HTR-8/SVneo (cell line): ENCODE measurements at places on chromosomes 2 and 18.

DNA sequence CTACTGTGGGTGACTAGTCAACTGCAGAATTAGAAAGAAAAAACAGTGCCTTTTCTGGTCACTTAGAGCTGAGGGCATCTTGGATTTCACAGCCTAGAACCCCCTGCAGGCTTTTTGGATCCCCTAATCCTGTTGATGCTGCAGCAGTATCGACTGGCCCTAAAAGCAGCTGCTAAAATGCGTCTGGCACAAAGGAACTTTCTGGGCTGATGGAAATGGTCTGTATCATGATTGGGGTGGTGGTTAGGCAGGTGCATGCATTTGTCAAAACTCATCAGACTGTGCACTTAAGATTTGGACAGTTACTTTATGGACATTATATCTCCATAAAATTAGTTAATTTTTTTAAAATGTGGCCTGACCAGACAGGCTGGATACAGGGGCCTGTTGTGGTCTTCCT is 149.8 kb downstream of the KLHL29 start:
- no peak for DNase-seq

GRCh38 chr2:202574541-202574940 is 60.2 kb upstream of the FAM117B start:
- no peak for DNase-seq

- DNase-seq: no peak
These were observed 49.3 kb downstream of the SEMA4F start for GRCh38 chr2:74703373-74703772.

DNA sequence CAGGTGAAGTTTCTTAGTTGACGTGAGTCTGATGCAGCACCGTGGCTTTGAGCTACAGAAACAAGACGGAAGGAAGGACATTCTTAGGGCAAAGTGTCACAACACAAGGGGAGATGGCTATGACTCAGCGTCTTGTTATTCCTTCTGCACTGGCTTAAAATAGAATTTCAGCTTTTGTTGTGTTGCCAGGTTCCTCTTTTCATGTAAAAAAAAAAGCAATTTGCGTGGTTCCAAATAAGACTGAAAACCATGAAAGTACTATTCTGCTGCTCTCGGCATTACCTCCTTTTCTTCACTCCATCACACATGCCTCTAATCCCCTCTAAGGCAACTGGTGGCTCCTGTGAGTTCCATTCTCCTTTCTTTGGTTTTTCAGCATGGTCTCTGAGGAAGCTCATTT is 150.1 kb downstream of the ANTXR1 start:
- DNase-seq: peak; percentile 73

GRCh38 chr18:924987-925386 is 20.3 kb downstream of the ADCYAP1 start:
- DNase-seq: no peak

GRCh38 chr2:105320651-105321215 is 8.8 kb downstream of the TGFBRAP1 start:
- peak; percentile 26 for DNase-seq

- no peak for DNase-seq
These were observed 56.1 kb downstream of the CIB4 start for GRCh38 chr2:26585100-26585499.

DNA sequence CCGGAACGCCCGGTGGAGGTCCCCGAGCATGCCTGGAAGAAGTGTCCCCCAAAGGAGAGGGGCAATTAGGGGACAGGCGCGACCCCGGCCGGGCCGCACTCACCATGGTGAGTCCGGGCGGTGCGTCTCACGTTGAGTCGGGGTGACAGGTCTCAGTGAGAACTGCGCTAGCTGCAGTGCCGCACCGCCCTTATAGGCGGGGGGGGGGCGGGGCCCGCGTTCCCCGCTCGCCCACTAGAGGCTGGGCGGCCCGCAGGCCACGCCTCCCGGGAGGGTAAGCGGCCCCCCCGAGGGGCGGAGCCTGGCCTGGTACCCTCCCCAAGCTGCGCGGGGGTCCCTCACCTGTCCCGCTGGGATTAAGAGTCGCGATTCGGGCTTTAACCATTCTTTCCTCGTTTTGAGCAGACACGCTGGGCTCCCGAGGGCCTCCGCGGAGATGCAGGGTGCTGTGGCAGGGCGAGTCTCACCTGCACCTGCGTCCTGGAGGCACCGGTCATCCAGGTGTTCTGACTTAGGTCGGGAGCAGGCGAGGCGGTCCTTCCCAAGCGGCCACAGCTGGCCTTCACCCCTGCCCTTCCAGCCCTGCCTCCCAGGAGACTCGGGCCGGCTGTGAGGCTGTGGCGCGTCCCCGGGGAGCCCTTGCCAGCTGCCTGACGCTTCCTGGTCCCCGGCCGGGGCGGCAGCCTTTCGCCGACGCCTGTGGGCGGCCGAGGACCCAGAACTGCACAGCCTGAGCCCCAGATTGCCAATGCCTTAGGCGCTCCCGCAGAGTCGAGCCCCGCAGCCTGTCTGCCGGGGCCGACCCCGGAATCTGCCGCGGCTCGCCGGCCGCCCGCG is at the start of gene TUBA4A:
TUBA4A (minus strand) TSS at position 166 of the 837 bp plus-strand sequence; CDS start at position 106, 60 bp downstream.
- DNase-seq: peak; percentile 67

GRCh38 chr2:31277621-31278020 is 43.7 kb downstream of the EHD3 start:
- DNase-seq: no peak

DNA sequence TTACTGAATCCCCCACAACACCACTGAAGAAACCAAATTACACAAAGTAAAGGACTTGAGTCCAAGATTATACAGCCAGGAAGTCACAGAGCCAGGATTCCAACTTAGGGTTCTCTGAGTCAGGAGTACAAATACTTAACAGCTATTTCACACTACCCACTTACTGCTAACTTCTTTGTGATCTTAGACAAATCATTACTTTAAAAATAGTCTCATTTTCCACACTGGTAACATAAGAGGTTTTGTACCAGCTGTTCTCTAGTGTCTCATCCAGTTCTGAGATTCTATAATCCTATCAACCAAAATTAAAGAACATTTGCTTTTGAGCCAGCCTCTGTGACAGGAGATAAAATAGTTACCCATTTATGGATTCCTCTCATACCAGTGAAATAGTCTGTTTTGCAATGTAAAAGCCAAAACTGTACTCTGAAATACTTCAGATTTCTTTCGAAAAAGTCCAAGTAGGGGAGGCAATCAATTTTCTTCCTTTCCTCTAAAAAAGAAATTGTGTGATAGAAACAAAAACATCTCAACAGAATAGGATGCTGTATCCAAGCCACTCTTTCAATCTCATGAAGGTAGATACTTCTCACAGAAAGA is 157.6 kb downstream of the LRATD1 start:
- no peak for DNase-seq

DNA sequence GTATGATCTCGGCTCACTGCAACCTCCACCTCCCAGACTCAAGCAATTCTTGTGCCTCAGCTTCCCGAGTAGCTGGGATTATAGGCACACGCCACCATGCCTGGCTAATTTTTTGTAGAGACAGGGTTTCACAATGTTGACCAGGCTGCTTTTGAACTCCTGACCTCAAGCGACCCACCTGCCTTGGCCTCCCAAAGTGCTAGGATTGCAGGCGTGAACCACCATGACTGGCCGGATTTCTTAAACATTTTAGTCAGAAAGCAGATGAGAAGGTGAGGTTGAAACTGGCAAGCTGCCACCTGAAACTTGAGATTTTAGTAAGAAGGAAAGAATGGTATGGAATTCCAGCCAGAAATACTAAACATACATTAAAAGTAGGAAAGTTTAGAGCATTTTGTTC is 31.9 kb downstream of the KLHL23 start:
- DNase-seq: no peak

- no peak for DNase-seq
These were observed at the start of gene IGFBP2 for GRCh38 chr2:216632952-216633615. TSS of gene IGFBP2 (plus strand) at chr2:216633420. CDS start at chr2:216633524, 104 bp downstream.

GRCh38 chr2:221370076-221370856 is 201.8 kb downstream of the EPHA4 start:
- DNase-seq: no peak

- DNase-seq: no peak
These were observed 376.3 kb downstream of the ARHGAP15 start for GRCh38 chr2:143505542-143505941.

DNA sequence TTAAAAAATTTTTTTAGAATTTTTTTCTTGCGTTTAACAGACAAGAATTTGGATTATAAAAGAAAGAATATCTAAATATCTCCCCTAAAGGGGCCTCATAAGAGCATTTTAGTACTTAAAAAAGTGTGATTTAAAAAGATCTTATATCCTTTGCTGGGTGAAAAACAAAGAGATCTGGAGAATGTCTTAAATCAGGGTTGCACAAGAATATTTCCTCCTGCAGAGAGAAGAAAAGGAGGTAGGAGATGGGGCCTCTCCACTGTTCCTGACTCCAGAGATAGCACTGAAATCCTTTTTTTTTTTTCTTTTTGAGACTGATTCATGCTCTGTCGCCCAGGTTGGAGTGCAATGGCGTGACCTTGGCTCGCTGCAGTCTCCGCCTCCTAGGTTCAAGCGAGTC is 68.5 kb upstream of the OSR1 start:
- DNase-seq: no peak

- no peak for DNase-seq
These were observed 20.8 kb downstream of the PTPN18 start for GRCh38 chr2:130376433-130377293.

GRCh38 chr2:11652553-11652952 is 17.4 kb downstream of the NTSR2 start:
- DNase-seq: no peak

DNA sequence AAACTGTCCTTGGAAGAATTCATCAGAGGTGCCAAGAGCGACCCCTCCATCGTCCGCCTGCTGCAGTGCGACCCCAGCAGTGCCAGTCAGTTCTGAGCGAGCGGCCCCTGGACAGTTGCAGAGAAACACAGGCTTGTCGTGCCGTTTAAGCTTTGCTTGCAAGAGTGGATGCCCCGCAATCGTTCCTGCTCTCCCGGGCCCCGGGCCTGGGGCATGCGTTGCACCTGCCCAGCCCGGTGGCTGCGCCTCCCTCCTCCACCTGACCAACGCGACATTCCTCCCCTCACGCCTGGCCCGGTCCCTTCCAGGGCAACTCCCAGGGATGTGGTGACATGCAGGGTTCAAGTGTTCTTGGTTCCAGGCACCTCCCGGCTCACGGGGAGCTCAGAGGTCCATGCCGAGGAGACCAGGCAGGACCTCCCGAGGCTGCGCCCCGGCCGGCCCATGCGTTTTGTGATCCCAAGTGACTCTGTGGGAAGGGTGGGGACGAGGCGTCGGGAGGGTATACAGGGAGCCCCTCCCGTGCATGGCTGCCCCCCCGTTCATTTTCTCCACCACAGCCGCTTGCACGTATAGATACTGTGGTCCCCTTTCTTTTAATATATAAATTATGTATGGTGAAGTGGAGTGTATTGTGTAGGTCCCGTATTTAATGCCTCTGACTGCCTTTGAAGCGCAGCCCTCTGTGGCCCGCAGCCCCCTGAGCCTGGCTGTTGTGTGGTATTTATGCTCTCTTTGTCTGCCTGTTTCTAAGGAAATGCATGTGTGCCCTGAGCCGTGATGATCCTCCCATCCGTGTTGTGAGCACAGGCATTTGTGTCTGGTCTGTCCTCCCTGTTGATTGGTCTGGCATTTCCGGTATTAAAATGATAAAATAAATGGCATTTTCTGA is 21.2 kb downstream of the ODC1 start:
- DNase-seq: no peak

DNA sequence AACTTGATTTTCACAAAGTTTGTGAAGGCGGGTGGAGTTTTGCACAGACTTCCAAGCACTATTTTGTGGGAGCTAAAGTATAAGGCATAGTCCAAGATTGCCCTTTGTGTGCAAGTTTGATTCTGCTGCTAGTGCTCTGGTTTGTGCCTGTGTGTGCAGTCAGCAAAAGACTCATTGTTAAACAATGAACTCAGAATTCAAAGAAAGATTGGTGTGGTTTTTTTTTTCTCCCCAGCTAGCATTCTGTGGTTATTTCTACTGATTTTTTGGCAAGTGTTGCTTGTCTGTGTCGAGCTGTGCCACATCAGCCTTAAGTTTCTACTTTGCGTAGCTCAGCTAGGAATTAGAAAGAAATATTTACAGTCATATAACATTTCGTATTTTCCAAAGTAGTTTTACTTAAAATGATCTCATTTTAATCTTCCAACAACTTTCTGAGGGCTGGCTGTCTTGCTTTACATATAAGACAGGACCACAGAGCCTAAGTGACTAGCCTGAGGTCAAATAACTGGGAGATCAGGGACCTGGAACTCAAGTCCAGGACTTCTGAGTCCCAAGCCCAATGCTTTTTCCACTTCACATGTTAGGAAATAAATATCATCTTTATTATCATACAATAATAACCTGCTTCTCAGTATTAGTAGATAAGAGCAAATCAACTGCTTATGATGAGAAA is 69.8 kb downstream of the BABAM2 start:
- DNase-seq: peak; percentile 18

- peak; percentile 56 for DNase-seq
These were observed 24.2 kb upstream of the COX7A2L start for GRCh38 chr2:42385225-42385624.

DNA sequence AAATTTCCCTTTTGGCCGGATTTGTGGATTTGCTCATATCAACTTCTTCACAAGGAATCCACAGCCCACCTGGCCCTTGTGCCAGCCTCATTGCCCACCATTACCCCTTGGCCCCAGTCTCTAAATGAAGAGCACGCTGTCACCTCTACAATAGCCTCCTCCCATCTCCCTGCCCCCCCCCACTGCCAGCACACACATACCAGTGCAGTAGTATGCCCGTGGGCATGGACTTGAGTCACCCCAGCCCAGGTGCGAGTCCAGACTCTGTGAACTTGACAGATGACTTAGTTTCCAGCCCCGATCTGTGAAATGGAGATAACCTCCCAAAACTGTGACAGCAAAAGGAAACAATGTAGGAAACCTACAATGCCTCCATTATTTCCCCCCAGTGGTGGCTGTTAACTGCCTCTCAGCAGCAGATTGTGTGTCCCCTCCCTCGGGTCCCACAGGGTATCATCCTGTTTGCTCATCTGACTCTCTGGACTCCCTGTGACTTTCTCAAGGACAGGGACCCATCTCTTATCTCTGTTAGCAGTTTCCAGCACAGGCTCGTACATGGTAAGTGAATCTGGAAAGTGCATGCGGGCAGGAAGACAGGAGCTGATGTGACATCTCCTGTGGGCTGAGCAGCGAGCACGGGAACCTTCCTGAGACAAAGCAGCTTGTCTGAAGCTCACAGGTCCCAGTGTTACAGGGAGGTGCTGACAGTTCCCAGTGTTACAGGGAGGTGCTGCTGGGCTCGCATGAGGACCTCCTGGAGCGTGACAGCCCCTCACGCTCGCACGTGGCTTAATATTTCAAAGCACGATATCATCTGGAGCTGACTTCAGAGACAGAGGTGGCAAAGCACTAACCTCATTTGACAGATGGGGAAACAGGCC is 4.2 kb upstream of the TMEM185B start:
- no peak for DNase-seq

- DNase-seq: no peak
These were observed 64.5 kb downstream of the BAZ2B start for GRCh38 chr2:159551806-159552205.

DNA sequence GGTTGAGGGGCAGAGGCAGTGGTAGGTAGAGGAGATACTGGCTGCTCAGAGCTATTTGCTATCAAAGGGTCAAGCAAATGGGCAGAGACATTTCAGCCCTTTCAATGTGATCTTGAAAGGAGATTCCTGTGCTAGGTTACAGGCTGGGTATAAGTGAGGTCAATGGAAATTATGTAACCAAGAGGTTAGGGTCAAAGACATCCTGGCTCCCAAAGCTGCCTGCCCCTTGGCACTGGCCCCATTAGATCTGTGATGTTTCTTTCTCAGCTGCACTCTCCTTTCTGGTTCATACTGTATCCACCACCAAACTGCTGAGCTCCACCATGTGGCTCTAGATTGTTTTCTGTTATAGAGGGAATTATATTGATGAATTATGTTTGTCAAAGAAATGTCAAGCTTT is 200.4 kb downstream of the AGPS start:
- DNase-seq: no peak

- no peak for DNase-seq
These were observed 1.5 kb downstream of the KANSL3 start for GRCh38 chr2:96636551-96637171.
